ENCODE measurements at places on chromosomes 5 and 9.
A peak's percentile ranks its signal among the peaks of the same experiment; 100 is the strongest.

- DNase-seq: no peak
Observed at GRCh38 chr9:110207071-110207641, 803 bp downstream of the C9orf152 start.

DNA sequence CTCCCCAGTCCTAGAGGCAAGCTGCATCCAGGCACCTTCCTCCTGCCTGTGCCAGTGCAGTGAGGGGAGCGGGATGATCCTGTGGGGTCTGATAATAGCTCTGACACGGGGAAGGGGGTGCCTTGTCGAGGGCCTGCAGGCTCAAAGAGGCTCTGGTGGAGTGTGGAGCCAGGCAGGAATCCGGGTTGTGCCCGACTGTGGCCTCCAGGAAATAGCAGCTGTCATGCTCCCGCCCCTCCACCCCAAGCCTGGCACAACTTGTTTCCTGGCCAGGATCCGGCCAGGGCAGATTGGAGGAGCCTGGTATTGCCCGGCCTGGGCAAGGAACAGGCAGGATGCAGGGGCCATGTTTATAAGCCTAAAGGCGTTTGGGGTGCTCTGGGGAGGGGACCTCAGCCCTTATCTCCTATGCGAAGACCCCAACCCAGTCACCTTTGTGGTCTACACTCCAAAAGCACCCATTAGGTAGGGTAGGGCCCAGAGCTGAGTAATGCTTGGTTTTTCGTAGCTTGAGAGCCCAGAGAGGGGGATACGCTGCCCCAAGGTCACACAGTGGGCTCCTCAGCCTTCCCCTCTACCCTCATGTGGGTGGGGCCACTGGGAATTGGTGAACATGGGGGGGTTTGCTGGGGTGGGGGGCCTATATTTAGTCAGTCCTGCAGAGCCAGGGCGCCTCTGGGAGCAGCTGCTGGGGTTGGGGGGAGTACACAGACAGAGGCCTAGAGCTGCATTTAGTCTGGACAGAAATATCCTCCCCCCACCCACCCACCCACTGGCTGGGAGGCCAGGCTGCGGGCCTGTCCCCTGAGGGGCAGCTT is 12.2 kb downstream of the CXXC5 start:
- no peak for DNase-seq

GRCh38 chr5:173331287-173331686 is 3.1 kb upstream of the STC2 start:
- DNase-seq: no peak

GRCh38 chr5:176994460-176995121 is 12.0 kb downstream of the UIMC1 start:
- no peak for DNase-seq

DNA sequence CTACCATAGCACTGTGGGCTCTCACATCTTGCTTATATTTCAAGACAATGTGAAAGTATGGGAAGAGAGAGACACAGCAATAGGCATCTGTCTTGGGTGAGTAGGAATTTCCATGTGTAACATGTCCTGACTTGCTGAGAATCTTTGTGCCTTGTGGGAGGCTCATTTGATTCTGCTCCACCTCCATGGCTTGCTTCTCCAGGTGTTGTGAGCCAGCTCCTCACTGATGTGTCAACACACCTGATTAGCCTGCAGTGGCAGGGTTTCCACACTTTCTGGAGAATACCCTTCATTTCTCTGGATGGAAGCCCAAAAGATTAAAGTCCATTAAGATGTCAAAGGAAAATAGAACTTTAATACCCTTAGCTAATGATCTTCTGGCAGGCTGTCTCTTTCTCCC is 613.6 kb downstream of the ZNF608 start:
- DNase-seq: no peak

DNA sequence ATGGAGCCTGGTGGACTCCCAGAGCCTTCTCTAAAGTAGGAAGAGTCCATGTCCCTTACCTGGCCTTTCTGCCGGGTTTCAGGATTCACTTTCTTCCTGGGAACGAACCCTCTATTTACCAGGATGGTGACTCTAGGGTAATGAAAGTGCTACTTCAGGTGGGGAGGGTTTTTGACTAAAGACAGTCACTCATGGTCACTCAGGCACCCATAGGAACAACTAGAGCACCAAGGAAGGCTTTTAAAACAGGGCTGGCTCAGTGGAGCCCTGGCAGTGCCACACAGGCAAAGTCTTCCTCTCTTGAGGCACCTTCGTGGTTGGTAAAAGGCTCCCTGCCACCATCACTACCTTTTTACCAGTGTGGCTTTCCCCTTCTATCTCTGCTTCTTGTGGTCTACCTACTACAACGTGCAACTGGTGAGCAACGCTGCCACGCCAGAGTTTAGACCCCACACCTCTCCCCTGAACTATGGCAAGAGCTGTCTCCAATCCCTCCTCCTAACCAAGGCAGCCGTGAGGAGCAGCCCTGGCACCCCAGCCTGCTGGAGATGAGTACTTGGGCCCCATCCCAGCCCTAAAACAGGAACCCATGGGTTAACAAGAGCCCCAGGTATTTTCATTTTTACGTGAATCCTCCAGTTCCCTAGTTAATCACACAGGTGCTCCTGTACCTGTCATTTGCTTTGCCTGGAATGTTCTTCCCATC is 3.5 kb downstream of the SURF1 start:
- no peak for DNase-seq

DNA sequence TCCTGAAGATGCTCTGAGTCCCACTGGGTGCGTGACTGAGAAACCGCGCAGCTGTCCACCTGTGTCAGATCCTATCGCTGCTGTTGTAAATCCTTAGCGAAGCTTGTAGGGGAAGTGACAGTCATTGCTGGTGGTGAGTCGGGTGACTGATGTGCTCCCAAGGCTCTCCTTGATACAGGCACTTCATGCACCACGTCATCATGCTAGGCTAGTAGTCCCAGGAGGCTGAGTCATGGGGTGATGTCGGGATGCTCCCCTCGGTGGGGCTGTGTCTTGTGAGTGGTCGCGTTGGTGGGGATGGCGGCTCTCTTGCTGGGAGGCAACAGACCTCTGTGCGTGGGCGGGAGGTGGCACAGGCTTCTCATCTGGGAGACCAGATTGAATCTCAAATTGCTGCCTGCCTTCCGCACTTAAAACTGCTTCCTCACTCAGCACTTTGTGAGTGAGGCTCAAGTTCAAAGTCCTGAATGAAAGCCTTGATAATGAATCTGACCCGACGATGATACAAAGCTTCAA is 84.7 kb downstream of the CSNK1A1 start:
- DNase-seq: no peak

GRCh38 chr5:19770396-19770795 is 217.6 kb downstream of the CDH18 start:
- DNase-seq: no peak

DNA sequence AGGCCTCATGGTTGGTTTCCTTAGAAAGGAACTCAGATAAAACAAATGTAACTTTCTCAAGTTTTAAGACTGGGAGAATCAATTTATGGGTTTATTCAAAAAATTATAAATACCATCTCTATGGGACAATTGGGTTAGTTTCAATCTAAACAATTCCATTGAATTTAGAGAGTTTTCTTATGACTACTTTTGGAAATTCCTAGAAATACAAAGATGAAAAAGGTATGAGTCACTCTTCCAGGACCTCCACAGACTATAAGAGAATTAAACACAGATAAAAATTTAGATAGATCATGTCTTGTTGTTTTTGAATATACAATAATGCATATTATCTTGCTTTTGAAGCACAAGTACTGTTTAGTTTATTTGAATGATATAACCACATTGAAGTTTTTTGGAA is 188.7 kb downstream of the CHSY3 start:
- DNase-seq: no peak

DNA sequence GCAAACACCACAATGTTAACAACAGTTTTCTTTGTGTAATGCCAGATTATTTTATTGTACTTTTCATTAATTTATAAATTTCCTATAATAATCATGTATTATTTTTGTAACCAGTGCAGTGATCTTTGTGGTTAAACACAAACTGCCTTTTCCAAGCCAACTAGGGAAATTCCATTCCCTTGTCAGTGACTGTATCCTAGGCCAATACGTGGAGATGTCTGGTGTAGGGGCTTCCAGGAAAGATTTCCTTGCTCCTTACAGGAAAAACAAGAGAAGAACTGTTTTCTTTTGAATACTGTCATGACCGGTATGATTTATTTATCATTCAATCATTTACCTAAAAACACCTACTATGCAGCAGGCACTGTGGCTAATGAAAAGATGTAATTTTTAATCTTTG is 31.4 kb downstream of the FANCC start:
- DNase-seq: no peak

DNA sequence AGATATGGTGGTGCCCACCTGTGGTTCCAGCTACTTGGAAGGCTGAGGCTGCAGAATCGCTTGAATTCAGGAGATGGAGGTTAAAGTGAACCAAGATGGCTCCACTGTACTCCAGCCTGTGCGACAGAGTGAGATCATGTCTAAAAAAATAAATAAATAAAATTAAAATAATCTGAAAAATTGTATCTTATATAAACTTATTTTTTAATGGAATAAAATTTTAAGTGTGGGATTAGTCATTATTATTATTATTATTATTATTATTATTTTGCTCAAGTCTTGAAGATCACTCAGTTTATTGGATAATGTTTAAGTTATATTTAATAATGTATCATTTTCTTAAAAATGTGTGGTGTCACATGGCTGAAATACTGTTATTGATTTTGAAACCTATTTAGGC is 688.0 kb upstream of the COX7C start:
- DNase-seq: no peak

DNA sequence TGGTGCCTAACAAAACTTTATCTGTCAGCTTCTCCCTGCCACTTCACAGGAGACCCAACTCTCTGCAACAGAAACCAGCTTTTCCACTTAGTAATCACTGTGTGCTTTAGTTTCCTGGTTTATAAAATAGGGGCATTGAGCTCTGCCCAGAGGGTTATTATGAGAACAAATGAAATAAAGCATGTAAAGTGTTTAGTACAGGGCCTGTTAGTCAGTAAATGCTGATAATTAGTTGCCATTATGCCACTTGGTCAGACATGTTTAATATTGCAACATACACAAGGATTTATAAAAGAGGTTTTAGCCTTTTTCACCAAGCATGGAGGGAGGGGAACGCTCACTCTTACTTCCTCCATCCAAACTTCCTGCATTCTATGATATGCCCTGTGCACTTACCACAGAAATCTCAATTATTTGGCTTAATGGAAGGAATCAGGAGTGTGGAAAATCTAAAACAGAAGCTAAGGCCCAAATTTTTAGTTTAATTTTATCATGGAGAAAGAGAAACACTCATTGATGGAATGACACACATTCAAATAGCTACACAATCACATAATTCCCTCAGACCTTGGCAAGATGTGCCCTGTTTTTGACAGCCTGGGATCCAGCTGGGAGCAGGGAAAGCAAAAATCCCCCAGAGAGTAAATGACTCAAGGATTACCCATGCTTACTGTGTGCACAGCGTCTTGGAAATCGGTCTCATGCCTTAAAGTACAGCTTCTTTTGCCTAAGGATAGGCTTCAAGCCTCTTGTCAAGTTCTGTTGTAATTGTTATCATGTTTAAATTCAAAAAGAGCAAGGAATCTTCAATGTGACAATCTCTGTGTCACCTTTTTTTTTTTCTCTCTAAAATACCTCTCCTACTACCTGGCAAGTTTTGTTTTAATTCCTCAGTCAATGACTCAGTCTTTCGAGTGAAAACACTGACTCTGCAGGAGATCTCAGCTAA is 34.0 kb downstream of the ZNF474 start:
- DNase-seq: no peak

GRCh38 chr5:175573493-175574269 is 84.2 kb upstream of the HRH2 start:
- DNase-seq: no peak

DNA sequence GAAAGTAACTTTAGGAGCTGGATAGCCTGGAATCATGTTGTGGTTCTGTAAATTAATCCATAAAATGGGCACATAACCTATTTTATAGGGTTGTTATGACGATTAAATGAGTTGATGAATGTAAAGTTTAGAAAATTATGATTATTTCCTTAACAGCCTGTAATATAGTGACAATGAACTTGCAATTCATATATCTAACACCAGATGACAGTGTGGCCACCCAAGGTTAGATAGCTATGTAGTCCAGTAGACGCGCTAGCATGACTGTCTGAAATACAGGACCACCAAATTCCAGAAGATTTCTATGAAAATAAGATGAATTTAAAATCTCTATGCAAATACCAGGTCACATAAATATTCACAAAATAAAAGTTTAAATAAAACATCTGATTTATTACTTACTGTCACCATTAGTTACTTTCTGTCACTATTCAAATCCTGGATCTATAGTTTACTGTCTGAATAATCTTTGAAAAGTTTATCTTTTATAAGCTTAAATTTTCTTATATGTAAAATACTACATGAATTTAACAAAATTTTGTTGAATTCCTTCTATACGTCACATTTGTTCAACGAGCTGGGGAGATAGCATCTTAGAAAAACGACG is 26.1 kb upstream of the MACIR start:
- DNase-seq: peak; percentile 44

DNA sequence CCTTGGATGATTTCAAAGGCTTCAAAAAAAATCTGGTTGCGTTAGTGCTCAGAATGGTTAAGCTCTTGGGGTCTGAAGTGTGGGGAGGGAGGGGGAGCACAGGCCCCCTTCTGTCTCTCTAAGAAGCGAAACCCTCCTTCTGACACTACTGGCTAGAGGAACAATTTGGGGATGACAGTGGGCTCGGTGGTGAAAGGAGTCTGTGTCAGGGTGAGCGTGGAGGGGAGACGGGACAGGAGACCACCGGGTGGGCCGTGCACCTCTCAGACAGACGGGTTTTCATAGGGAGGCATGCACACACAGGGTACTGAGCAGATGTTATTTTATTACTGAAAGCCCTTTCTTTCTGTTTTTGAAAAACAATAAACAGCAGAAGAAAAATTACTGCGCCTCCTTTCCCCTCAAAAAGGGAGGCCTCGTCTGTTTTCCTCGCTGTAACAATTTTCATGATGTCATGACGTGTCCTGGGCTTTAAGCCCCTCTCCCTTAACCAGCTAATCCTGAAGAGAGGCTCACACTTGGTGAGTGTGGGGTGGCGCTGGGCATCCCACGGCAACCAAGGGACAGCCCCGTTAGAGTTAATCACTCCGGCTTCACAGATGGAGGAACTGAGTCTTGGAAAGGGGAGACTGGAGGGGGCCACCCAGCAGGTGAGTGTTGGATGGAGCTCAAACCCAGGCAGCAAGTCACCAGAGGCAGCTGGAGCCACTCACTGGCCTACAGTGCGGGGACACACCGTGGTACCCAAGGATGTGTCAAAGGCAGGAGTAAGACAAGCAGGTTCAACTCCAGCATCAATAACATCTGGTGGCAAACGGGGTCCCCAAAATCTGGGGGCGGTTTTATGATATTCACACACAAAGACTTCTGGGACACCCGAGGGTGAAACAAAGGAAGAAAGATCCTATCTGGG is 53.4 kb downstream of the PTCH1 start:
- no peak for DNase-seq
